ENCODE measurements at places on chromosomes 3 and 15.

GRCh38 chr3:113287803-113288648, 76.7 kb downstream of the BOC start:
- peak; percentile 19 for DNase-seq

GRCh38 chr15:91896341-91897055, 43.0 kb downstream of the SLCO3A1 start:
- DNase-seq, result no peak

- DNase-seq, result no peak
Measured at GRCh38 chr3:121924734-121925133, 30.5 kb downstream of the SLC15A2 start.

- DNase-seq, result no peak
Measured at GRCh38 chr3:123387532-123387931, 61.4 kb downstream of the ADCY5 start.

DNA sequence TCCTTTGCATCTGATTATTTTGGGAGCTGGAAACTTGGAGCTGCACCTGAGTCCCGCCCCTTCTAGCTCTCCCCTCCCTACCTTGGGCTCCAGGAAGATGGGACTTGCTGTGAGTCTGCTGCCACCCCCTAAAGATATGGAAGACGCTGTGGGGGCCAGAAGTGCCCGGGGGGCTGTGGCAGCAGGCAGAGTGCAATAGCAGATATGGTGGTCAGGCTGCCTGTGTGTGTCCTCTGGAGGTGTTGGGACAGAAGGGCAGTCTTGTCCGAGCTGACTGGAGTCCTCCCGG, 485 bp downstream of the PAK6 start:
- DNase-seq, result no peak

- no peak for DNase-seq
Measured at GRCh38 chr3:113712129-113712528, 15.7 kb upstream of the USF3 start.

DNA sequence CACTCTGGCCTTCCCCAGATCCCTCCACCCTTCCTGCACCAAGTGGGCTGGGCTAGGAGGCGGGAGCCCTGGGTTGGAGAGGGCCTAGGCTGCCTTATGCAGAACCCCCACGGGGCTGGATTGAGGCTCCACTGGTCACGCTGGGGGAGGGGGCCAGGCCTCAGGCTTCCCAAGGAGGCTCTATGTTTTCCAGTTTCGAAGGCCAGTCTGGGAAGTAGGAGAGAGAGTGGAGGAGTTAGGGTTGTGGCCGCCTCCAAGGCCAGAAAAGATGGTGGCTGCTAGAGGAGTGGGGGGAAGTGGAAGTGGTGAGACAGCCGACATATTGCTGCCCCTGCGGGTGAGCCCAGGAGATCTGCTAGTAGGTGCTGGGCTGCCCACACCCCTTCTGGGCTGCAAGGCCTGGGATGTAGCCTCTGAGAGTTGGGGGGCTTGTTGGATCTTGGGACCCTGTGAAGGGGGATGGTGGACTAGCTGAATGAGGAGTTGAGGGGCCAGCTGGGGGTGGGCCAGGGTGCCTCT, 1.2 kb downstream of the GNAI2 start:
- DNase-seq, result no peak

DNA sequence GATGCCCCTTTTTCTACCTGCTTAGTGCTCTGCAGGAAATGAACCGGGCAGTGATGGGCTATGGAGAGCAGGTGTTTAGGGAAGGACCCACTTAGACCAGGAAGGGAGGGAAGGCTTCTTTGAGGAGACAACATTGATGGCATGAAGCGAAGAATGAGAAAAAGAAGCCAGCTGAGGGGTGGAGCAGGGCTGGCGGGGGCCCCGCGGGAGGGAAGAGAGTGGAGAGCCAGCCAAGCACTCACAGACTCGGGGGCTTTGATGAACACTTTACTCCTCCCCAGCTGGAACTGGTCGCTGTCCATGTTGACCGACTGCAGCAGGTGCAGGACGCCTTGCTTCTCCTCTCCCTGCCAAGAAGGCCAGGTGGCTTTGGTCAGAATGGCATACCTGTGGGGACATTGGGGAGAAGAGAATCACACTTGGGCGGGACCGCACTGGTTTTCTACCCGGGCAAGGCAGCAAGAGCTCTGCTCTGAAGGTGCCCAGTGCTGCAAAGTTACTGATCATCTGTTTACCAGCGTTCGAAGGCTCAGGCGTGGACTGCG, 28.4 kb upstream of the LDHAL6B start:
- no peak for DNase-seq

DNA sequence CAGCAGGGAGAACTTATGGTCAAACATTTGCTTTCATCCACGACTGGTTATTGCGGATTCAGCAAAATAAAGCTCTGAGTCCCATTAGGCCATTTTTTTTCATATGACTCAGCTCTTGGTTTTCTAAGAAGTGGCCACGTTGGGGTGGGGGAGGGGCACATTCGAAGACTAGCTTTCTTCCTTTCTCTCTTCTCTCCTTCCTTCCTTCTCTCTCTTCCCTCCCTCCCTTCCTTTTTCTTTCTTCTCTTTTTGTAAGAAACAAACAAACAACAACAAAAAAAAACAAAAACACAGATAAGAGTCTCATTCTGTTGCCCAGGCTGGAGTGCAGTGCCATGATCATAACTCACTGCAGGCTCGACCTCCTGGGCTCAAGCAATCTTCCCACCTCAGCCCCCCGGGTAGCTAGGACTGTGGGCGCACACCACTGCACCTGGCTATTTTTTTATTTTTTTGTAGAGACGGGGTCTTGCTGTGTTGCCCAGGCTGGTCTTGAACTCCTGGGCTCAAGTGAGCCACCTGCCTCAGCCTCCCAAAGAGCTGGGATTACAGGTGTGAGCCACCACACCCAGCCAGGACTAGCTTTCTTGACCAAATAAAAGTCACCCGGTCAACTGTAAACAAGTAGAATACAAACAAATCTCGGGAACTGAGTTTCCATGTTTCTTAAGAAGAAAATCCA, 41.6 kb downstream of the ABCC5 start:
- DNase-seq, result no peak

DNA sequence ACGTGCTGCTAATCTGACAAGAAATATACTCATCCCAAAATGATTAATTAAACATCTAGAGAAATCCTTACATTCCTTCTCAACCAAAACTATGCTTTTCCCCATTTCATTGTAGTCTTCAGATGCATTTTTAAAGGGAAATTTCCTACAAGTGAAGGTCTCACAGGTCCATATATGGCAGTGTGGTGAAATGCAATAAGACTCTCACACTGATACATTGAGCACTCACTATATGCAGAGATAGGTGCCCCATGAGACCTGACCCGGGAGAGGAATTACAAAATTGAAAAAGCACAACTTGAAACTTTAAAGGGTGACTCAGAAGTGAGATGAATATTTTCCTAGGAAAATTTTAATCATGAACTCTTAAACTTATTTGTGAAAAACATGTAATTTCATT, 629.2 kb upstream of the NAALADL2 start:
- DNase-seq, result no peak

- DNase-seq, result no peak
Measured at GRCh38 chr3:33218446-33219174, at the start of gene SUSD5. Gene SUSD5 (minus strand): TSS chr3:33218810. CDS start chr3:33218797, 13 bp downstream.

GRCh38 chr15:56619887-56620286, 113.4 kb downstream of the ZNF280D start:
- no peak for DNase-seq

GRCh38 chr3:70281663-70282062, 30.8 kb downstream of the MDFIC2 start:
- no peak for DNase-seq

GRCh38 chr3:151895478-151896241, 22.2 kb downstream of the SUCNR1 start:
- DNase-seq, result no peak

- no peak for DNase-seq
Measured at GRCh38 chr3:170703121-170703588, 117.3 kb upstream of the SLC7A14 start.

DNA sequence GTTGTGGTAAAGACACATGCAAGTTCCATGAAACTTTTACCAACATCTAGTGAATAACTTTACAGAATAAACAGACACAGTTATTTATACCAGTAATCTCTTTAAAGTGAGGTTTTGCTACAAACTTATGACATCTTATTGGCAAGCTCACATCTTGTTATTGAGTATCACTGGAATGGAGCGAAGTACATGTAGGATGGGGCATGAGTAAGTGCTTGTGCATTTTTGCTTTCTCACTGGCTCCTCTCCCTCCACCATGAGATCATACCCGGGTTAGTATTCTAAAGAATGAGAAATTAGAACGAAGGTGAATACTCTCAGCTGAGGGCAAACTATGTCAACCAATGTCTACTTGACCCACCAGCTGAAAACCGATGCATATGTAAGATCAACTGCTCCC, 193.3 kb upstream of the ZNF717 start:
- DNase-seq, result no peak

DNA sequence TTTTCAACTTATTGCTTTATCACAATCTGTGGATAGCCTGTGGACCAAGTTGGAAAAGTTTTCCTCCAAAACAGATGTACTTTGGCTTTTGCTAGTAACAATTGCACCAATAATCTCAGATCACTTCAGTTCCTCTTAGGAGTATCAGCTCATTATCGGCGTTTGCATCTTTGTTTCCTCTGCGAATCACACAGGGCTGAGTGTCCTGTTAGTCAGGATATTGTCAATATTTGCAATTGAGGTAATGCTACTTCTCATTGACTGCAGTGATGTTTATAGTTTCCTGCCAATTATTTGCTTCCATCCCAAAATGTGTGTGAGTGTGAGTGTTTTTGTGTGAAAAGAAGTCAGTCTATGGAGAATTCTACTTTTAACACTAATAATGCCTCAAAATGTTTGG, 545.0 kb downstream of the SI start:
- no peak for DNase-seq

GRCh38 chr15:70613271-70613670, 150.1 kb downstream of the UACA start:
- DNase-seq, result no peak

DNA sequence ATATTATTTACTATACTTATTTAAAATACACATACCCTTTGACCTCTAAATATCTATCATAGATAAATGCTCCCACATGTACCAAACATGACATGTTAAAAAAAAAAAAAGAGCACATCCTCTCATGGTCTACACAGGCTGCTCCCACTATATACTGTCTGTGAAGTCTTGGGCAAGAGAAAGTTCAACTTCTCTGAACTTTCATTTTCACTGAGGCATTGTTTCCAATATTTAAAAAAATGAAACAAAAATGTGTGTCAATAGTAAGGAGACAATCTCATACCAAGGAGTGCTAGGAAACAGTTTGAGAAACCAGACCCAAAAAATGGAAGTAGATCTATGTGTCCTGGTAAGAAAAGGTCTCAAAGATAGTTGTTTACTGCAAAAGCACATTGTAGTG, 29.3 kb downstream of the SLC4A7 start:
- no peak for DNase-seq

DNA sequence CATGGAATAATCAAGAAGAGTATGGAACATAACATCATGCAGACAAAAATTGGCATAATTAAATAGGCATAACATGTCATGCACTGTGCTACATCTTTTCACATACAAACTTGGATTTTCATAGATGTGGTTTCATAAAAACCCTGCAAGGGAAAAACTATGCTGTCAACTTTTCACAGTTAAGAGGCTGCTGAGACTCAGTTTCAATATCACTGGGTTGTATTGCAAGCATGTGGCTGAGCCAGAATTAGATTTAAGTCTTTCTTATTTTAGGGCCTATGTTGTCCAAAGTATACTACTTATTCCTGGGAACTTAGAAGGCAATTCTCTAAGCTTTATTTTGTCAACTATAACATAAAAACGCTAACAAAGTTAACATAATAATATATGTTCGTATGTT, 70.7 kb upstream of the LSAMP start:
- no peak for DNase-seq

- no peak for DNase-seq
Measured at GRCh38 chr3:167876620-167877281, 141.2 kb downstream of the SERPINI1 start.

DNA sequence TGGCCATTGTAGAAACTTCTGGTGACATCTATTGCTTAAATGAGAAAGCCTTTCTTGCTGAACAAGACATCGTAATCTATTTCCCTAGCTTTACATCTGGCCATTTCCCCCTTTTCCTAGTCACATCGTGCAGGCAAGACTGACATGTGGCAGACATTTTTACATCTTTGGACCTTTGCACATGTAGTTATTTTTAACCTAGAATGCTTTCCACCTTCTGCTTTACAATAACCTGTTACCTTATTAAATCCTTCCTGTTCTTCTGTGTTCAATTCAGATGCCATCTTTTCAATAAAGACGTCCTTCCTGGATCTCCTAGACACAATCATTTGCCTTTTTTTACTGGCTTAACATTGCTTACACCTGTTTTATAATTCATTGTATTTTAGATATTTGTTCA, 343.3 kb downstream of the DIPK2A start:
- DNase-seq, result no peak

DNA sequence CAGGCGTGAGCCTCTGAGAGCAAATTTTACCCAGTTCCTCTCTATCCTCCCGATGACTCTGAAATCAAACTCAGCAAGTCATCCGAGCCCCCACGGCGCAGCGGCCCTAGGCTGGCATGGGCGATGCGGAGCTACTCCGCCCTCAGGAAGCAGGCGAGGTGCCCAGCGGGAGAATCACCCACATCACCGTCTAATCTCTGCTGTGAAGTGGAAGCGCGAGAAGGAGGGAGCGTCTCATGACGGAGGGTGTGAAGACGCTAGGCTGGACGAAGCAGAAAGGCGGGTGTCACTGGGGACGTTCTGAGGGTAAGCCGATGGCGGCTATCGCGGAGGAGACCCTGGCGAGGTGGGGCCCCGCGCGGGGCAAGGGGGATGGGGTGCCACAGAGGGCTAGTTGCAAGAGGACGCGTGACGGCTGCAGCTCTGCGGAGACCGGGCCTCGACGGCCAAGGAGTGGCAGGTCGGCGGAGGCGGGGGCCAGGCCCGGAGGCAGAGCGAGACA, 9.1 kb upstream of the GNAI2 start:
- no peak for DNase-seq

DNA sequence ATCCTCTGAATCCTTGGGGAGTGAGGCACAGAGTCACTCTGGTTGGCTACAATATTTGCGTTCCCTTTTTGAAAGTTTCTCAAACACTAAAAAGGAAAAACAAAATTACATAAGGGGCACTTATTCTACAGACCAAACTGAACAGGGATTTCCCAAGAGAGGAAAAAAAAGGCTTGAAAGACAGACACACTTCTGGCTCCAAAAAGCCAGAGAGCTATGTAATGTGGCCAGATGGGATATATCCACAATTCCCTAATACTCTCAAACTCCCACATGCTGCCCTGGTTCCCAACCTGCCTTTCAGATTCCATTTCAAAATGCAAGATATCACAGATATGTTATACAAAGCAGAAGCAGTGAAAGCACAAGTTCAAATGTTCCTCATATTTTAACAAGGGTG, 1.6 kb downstream of the FRMD4B start:
- DNase-seq, result no peak

DNA sequence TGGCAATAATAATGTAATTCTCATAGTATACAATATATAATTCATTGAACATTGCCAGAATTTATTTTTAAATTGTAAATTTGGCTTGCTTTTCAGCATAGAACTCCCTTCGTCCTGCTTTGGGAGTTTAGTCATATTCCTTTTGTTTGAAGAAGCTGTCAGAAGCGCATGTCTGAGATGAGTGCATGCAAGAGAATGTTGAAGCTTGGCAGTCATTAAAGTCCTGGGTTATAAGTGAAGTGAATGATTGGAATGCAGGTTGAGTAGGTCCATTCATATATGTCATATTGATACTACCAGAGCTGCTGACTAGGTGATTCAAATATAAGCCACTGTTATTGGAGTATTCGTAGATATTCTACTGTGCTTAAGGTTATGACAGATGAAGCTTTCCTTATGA, 243.6 kb upstream of the MDFIC2 start:
- DNase-seq, result no peak

GRCh38 chr3:174938102-174938501, 79.0 kb downstream of the NAALADL2 start:
- DNase-seq, result no peak

Measured in stimulated activated CD8-positive, alpha-beta memory T cell treated with anti-CD3 and anti-CD28 coated beads, Interleukin-2, amount 100 ng/mL, for 48 hours (primary cell).